Smooth muscle cell of the brain vasculature (primary cell): ENCODE measurements at places on chromosomes 2 and 18.
A peak's percentile ranks its signal among the peaks of the same experiment; 100 is the strongest.

DNA sequence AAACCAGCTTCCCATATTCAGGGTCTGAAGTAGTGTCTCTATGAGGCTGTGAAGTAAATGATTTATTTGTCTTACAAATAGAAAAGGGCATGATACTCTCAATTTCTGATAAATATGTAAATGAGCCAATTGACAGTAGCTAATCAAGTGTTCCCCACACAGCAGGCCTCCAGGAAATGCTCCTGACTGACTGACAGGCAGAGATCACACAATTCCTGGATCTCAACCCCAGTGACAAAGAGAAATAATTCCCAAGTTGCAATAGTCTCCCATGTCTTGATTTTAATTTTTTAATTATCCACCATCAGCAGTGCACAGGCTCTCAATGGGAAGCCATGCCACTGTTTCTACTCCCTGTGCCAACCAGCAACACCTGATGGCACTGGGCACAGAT, 390.4 kb downstream of the SOX11 start:
- DNase-seq, result no peak

GRCh38 chr2:100268986-100269385, 53.3 kb downstream of the LONRF2 start:
- no peak for DNase-seq

DNA sequence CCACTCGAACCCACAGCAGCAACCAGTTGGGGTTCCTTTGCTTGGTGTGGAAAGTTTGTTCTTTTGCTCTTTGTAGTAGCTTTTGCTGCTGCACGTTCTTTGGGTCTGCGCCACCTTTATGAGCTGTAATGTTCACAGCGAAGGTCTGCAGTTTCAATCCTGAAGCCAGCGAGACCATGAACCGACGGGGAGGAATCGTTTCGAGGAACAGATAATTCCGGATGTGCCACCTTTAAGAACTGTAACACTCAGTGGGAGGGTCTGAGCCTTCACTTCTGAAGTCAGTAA, 14.3 kb downstream of the GPR17 start:
- DNase-seq, result no peak

GRCh38 chr2:235505181-235505741, 11.4 kb downstream of the AGAP1 start:
- DNase-seq, result no peak

GRCh38 chr2:85604568-85605339, 2.3 kb upstream of the TMEM150A start:
- DNase-seq, result no peak

DNA sequence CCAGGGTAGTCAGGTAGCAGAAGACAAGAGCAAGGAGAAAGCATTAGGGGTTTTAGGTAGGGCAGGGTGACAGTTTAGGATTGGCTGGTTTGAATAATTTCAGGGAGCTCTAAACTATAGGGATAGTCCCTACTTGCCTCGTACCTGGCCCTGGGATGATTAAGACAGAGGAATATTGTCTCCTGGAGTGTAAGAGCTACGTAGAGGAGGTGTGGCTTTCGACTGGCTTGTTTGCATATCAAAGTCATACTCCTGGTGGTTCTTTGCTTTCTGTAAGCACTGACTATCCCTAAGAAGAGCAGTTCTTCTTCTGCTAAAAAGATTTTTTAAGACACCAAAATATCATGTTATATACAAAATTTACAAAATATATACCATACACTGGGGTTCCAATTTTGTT, 1867.4 kb downstream of the SUCLG1 start:
- DNase-seq, result no peak

DNA sequence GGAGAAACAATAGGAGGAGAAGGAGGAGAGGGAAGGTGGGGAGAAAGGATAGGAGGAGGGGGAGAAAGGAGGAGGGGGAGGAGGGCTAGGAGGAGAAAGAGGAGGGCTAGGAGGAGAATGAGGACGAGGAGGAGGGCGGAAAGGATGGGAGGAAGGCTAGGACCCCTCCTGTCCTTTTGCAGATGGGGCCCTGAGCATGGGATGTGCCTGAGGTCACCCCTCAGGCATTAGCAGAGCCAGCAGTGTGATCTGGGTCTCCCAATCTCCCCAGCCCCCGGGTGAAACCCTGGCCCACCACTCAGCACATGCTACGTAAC, 601 bp upstream of the ANO7 start:
- DNase-seq, result no peak

DNA sequence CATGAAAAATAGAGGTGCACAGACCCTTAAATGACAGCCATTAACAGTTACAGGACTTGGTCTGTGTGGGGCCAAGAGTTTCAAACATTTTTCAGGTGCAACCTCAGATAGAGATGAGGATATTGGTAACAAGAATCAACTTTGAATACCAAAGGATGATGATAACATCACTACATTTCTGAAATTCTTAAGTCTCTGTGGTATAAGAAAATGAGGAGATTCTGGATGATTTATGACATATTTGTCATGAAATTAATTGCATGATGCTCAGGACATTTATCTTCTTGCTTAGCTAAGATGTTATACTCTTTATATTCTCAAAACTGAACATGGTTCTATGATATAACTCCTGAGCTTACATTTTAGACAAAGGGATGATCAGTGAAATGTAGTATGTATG, 471.8 kb upstream of the CWC22 start:
- no peak for DNase-seq

- no peak for DNase-seq
Observed at GRCh38 chr18:59550174-59550516, 147.1 kb downstream of the CCBE1 start.

GRCh38 chr2:161243905-161244304, 64.3 kb upstream of the PSMD14 start:
- DNase-seq, result no peak

- no peak for DNase-seq
Observed at GRCh38 chr2:217058791-217059755, 199.2 kb upstream of the TNP1 start.

DNA sequence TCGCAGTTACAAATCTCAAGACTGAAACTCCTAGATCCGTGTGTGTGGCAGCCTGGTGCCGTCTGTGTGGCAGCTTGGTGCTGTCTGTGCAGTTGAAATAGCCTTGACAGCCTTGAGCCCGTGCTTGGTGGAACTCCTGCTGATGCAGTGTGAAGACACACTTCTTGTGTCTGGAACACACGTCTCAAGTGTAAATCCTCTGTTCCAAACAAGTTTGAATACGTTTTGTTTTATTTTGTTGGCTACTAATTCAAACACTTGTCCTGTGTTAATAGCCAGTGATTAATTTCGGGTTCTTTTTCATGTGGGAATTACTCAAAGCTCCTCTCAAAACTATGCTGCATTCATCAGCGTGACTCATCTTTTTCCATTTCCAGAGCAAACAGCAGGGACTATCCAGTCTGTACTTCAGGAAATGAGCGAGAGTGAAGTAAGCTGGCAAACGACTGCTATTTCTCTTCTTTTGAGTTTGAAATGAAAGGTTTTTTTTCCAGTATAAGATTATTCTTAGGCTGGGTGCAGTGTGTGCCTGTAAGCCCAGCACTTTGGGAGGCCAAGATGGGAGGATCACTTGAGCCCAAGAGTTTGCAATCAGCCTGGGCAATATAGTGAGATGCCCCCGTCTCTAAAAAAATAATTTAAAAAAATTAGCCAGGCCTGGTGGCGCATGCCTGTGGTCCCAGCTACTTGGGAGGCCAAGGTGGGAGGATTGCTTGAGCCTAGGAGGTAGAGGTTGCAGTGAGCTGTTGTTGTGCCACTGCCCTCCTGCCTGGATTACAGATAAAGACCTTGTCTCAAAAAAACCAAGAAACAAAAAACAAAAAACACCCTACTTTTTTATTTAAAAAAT, 152.9 kb downstream of the SPP2 start:
- peak; percentile 77 for DNase-seq
